Activated naive CD4-positive, alpha-beta T cell treated with Interleukin-2 at 50 U/mL for 16 hours (primary cell): ENCODE measurements at places on chromosomes 5 and 9.

DNA sequence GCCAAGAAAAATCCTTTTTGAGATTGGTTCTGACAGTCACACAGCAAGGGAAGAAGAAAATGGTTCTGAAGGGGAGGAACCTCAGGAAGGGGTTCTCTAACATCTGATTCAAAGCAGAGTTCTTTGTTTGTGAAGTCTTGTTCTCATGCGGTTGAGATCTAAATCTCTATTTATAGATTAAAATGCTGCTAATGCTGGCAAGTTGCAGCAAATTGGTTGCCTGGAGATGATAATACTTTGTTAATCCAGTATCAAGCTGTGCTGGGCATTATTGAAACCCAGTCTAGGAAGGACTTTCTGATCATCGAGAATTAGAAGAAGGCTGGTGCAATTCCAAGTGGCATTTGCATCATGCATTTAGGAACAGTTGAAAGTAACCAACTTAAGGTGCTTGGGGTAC is 34.0 kb upstream of the SLC28A3 start:
- no peak for DNase-seq

GRCh38 chr5:166883016-166883415 is 1408.4 kb upstream of the WWC1 start:
- DNase-seq: no peak

GRCh38 chr5:24364711-24365110 is 280.1 kb downstream of the CDH10 start:
- no peak for DNase-seq

DNA sequence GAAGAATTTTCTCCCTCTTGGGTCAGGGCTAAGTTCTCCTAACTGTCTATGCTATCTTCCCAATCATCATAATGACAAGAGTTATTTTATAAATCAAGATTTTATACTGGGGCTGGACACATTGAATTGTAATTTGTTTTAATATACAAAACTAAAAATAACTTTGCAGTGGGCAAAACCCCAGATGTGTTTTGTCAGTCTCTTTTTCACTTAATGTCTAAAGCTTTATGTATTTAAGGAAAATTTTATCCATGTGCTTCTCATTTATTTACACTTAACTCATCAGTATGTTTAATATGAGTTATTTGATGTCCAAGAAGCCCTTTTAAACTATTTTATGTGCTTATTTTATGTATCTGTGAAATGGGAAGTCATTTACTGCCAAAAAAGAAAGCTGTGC is 362.8 kb upstream of the ADAMTSL1 start:
- no peak for DNase-seq

DNA sequence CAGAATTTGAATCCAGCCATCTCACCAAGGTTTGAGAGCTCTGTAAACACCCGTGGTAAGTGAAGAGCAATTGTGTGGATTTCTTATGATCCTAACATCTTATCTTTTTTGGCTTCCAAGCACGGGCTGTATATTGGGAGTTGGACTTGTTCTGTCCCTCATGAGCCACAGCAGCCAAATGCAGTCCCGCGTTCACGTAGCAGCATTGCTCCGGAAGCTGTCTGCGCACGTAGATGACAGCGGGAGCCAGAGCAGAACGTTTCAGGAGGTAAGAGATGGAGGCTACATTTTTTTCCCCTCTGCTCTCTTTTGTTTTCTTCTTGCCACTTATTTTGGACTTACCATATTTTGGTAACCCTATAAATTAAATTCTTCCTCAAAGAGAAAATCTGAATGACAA is 86.9 kb downstream of the HACD4 start:
- DNase-seq: no peak

GRCh38 chr5:177064500-177065277 is 22.0 kb upstream of the FGFR4 start:
- no peak for DNase-seq

DNA sequence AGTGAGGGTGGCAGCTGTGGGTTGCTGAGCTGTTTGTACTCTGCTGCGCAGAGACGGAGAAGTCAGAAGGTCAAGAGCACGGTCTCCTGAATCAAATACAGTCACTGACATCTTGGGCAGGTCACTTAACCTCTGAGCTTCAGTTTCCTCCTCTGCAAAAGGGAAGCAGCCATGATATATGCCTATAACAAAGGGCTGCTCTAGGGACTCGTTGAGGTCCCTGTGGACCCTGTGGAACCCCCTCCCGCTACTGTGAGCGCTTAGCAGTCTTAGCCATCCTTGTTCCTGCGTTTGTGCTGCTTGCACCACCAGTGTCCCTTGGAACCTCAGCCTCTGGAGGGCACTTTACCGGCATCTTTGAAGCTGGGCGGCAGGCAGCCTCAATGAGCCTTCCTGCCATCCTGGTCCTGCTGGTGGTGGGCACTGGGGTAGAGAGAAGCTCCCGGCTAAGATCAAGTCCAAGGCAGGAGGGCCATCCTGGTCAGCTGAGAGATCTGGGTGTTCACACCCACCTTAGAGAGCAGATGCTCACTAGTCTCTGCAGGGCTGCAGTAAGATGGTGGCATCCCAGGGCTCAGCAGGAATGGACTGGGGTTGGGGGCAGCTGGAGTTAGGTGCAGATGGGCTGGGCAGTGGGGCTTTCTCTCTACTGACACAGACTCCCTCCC is 8.7 kb downstream of the JADE2 start:
- DNase-seq: no peak

- DNase-seq: no peak
These were observed 181.3 kb downstream of the SNCAIP start for GRCh38 chr5:122493091-122494021.

DNA sequence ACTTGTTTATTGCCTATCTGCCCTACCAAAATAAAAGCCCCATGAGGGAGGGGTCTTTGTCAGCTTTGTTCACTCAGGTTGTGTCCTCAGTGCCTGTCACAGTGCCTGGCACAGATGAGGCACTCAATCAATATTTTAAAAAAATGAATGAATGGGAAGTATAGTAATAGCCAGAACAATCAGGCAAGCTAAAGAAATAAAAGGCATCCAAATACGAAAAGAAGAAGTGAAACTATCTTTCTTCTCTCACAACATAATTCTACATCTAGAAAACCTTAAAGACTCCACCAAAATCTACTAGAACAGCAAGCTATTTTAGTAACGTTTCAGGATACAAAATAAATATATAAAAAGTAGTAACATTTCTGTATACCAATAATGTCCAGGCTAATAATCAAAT is 37.8 kb upstream of the C5orf63 start:
- DNase-seq: no peak

GRCh38 chr9:101587332-101588043 is 7.3 kb downstream of the PPP3R2 start:
- no peak for DNase-seq

DNA sequence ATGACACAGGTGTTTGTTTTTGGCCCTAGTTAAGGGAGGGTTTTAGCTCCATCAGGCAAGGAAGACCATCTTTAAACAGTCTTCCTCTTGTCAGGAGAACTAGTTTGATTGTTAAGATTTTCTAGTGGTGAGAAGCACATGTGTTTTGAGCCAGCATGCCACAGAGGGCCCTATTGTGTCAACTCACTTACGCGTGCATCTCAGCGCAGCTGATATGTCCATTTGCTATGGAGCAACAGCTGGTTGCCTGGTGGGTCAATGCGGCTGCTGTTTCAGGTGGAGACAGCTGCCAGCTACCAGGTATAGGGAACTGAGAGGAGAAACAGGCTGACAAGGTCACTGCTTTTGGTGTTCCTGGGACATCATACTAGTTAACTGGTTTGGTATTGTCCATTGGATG is 100.5 kb upstream of the PRRC1 start:
- no peak for DNase-seq
